Endodermal cell (in vitro differentiated cells): ENCODE measurements at places on chromosomes 5 and 9.

- no peak overlapping the region for H3K27ac ChIP-seq
- DNase-seq = no peak
- H3K27me3 ChIP-seq = no peaks in the 10 kb centered on the region
Measured at GRCh38 chr5:143120460-143121134, 282.9 kb downstream of the NR3C1 start.

DNA sequence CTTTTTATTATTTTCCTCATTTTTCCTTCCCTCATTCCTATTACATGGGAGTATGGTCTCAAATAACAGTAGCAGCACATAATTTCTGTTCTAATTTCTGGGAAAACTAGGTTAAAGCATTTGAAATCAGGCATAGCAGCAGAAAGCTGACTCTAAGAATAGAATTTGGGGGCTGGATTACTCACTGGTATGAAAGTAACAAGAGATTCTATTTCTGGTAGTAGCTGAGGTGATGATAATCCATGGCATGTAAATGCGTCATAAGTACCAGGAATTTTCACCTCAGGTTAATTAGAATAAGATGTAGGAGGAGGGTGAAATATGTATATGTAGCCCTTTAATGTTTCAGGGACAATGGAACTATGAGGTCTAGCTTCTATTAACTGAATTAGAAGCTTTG, 662.0 kb downstream of the PTPRD start:
- no peak overlapping the region for H3K27ac ChIP-seq
- no peaks in the 10 kb centered on the region for H3K36me3 ChIP-seq
- no peak for DNase-seq
- no peaks in the 10 kb centered on the region for H3K4me1 ChIP-seq
- H3K27me3 ChIP-seq = no peaks in the 10 kb centered on the region

DNA sequence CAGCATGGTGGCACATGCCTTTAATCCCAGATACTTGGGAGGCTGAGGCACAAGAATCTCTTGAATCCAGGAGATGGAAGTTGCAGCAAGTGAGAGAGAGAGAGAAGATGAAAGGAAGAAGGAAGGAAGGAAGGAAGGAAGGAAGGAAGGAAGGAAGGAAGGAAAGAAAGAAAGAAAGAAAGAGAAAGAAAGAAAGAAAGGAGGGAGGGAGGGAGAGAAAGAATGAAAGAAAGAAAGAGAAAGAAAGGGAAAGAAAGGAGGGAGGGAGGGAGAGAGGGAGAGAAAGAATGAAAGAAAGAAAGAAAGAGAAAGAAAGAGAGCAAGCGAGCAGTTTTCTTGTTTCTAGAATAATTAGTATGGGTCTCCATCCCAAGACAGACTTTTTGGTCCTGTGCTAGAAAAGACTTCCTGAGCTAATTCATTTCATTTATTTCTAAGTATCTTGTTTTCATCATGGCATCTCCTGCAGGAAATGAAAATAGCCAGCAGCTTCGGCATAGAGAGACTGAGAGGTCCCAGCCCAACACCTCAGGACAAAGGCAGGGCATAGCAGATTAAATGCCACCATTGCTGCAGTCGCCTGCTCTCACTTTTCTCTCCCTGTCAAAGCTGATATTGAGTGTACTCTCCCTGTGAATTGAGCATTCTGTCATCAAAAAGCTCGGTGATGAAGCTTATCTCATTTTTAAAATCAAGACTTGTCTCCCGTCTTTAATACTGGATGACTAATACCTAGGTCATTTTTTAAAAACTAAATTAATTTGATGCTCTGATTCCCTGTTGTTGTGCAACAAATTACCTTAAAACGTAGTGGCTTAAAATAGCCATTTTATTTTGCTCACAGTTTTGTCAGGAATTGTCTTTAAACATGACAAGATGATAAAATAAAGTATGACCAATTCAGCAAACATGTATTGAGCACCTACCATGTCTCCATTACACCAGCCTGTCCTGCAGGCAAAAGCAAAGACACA, 91.8 kb upstream of the ADRA1B start:
- H3K4me1 ChIP-seq = no peaks in the 10 kb centered on the region
- no peak overlapping the region for H3K4me3 ChIP-seq
- DNase-seq = no peak
- no peaks in the 10 kb centered on the region for H3K27me3 ChIP-seq
- no peak overlapping the region for H3K27ac ChIP-seq

DNA sequence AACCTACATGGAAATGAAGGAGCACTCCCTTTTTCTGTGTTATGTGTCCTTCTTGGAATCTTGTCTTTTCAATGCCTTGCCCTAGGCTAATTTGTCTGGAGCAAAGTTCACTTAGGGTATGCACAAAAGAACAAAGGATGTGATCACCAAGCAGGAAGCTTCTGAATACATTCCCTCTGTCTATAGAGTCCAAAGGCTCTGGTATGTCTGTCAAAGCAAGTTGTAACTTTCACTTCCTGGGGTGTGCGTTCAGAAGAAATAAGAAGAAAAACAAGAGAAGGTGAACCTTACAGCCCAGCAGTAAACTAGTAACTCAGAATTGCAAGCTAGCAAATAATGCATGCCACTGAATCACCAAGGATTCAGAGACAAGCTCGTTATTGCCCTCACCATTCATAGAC, 31.7 kb upstream of the CDH6 start:
- no peaks in the 10 kb centered on the region for H3K36me3 ChIP-seq
- no peak overlapping the region for H3K4me3 ChIP-seq
- no peaks in the 10 kb centered on the region for H3K4me1 ChIP-seq
- H3K27ac ChIP-seq = peak overlapping the region; percentile 81
- no peak for DNase-seq

DNA sequence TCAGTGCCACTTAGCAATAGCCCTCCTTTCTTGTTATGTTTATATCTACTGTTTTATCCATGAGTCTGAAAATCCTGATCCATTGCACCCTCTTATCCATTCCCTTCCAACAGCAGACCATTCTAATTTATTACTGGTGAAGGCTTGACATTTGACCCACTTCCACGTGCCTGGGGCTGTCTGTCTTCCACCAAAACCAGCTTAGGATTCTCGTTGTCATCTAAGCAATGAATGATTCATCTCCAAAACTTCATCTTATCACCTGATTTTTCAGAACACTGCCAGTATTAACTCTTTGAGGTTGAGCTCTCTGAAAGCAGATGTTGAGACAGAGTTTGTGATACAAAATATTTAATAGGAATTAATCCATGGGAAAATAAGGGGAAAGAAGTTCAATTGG, 277.8 kb upstream of the FBXL7 start:
- H3K27me3 ChIP-seq = no peaks in the 10 kb centered on the region
- H3K4me1 ChIP-seq = no peaks in the 10 kb centered on the region
- DNase-seq = no peak
